ENCODE measurements at places on chromosomes 1 and 21.

DNA sequence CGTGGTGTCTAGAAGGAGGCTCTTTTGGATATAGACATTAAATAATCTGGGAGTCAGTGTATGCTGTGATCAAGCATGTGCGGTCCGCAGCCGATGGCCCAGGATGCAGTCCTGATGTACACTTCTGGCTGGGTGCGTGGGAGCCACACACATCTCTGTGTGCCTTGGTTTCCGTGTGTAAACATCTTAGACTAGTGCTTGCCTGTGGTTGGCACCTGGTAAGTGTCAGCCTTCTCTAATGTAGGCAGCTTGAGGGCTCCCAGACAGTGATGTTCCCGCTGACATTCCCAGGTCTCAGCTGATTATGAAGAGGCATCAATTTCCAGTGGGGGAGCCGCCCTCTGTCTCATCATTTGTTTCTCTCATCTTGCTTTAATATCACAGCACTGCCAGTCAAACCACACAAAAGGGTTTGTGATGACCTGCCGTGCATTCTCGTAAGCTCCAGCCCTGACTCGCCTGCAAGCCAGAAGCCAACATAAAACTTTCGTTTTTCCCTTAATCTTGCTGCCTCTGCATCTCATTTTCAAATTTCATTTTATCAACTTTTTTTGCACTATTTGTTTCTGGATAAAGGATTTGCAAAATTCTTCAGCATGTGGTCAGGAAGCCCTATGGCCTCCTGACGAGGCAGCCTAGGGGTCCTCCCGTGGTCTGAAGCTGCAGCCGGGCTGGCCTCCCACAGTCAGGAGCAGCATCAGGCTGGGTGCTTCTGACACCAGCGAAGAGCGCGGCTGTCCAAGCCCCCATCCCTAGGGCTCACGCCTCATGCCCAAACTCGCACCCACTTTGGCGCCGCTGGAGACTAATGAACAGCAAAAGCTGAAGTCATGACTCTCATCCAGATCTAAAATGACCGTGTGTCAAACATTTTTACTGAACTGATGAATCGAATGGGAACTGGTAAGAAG is 28.1 kb downstream of the PDE9A start:
- no peak for DNase-seq

DNA sequence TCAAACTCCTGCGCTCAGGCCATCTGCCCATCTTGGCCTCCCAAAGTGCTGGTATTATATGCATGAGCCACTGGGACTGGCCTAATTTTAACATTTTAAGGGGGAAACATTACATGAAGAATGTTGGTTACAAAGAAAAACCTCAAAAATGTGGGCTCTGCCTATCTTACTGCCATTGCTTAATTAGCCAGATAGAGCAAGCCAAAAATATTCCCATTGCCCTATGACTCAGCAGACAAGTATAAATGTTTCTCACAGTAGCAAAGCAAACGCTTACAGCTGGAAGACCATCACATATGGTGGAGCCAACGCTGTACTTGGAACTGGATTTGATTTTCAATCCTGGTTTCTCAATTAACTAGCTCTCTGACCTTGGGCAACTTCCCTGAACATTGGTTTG is 502.0 kb downstream of the SMYD3 start:
- no peak for DNase-seq

- peak; percentile 62 for DNase-seq
These were observed 610 bp downstream of the COL6A2 start for GRCh38 chr21:46098303-46099141.

DNA sequence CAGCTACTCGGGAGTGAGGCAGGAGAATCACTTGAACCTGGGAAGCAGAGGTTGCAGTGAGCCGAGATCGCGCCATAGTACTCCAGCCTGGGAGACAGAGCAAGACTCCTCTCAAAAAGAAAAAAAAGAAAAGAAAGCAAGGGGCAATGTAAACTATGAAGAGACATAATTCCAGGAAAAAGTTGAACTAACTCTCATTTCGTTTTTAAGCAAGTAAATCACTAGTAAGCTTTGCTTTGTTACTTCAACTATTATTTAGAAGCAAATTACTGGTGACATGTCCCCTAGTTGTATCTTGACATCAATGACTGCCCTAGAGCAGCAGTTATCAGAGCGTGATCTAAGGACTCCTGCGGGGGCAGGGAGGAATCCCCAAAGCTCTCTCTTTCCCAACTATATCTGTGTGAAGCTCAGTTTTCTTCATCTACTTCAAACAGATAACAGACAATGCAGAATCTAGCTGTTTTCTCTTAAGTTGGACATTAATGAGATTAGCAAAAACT is 18.7 kb downstream of the CLSTN1 start:
- no peak for DNase-seq

GRCh38 chr1:30756545-30757351 is 826 bp downstream of the LAPTM5 start:
- peak; percentile 94 for DNase-seq

DNA sequence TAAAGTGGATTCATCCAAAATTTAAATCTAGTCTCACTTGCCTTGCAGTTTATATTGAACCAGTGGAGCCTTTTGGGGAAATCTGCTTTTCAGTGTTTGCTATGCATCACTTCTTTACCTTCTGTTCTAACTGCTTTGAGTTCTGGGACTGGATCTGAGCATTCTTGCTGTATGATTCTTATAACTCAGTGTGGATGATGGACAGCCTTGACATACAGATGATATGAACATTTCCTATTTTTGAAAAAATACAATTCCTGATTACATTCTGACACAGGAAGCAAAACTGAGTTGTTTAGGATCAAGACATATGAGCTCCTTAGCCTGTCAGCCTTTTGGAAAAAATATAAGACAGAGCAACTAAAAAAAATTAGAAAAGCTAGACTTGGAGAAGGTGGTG is 115.2 kb downstream of the DISP1 start:
- no peak for DNase-seq

DNA sequence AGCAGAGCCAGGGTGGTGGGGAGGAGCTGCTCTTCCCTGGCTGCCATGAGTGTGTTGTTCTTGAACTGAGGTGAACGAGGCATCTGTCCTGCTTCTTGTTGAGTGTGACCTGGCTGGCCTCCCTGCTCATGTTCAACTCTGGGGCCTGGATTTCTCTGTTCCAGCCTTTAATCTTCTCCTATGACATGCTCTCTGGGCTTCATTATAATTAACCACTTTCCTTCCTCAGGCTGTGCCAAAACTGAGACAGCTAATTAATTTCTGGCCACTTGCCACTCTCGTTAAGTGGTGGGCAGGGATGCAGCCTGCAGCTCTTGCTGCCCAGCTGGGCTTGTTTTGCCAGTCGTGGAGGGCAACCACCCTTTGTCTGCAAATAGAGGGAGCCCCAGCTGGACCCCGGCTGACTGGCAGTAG is 23.3 kb downstream of the OPRD1 start:
- DNase-seq, result no peak

- DNase-seq, result no peak
These were observed 12.7 kb downstream of the UBE2J2 start for GRCh38 chr1:1260843-1261560.

DNA sequence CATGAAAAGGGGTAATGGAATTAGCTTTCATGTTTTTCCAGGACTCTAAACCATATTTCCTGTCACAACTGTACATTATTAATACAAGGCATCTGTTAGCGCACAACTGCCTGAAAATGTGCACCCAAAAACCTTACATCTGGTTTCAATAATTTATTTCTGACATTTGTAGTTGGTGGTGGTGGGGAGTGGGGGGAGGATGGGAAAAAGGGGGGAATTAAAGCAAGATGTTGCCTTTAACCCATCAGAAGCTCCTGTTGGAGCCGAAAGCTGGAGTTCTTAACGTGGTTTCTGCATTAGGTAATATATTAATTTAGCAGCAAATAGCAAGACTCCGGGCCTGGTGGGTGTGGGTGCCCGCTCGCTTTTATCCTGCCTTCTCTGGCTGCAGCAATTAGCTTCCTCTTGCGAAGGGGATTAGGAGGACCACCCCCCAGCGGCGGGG is 36.9 kb upstream of the HHAT start:
- no peak for DNase-seq

- no peak for DNase-seq
These were observed 41.3 kb upstream of the PSEN2 start for GRCh38 chr1:226829105-226829504.

DNA sequence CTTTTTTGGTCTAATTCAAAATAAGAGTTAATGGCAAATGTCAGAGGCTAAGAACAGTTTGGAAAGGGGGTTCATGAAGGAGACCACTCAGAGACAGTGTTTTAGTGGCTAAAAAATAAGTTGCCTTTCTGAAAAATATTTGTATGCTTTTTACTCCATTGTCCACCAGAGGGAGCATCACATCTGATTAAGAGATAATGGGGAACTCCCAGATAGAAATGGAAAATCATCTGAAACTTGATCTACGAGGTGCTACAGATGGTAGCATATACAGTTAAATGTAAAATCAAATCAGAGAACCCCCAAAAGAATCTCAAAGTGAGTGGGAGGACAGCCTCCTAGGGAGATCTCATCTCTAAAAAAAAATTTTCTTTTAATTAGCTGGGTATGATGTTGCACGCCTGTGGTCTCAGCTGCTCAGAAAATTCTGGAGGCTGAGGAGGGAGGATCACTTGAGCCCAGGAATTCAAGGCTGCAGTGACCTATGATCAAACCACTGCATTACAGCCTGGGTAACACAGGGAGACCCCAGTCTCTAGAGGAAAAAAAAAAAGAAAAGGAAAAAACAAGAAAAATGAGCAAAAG is 9.7 kb downstream of the SMYD3 start:
- DNase-seq, result no peak

- no peak for DNase-seq
These were observed 1.9 kb upstream of the PTPRU start for GRCh38 chr1:29234471-29234870.

GRCh38 chr1:199472978-199473377 is 554.5 kb upstream of the NR5A2 start:
- DNase-seq, result no peak

DNA sequence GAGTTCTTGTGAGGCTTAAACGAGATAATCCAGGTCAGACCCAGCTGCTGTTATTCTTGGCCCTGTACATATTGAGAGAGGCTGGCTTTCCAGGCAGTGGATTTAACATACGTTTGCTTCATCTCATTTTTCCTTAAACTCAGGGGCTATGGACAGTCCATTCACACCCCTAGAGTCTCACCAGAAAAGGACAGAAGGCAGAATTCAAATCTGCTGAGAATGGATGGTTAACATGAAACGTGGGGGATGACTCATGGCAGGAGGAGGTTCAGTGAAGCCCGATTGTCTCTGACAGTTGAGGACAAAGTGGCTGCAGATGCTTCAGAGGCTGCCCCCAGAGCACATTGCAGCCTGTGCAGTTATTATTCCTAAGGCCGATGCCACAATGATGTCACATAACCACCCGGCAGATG is 39.5 kb downstream of the TGFB2 start:
- no peak for DNase-seq

- DNase-seq, result no peak
These were observed 71.4 kb upstream of the GCLM start for GRCh38 chr1:93980320-93981273.

GRCh38 chr21:32403201-32403777 is 9.2 kb upstream of the EVA1C start:
- peak; percentile 1 for DNase-seq

GRCh38 chr1:19351873-19352272 is 39.7 kb downstream of the SLC66A1 start:
- no peak for DNase-seq

DNA sequence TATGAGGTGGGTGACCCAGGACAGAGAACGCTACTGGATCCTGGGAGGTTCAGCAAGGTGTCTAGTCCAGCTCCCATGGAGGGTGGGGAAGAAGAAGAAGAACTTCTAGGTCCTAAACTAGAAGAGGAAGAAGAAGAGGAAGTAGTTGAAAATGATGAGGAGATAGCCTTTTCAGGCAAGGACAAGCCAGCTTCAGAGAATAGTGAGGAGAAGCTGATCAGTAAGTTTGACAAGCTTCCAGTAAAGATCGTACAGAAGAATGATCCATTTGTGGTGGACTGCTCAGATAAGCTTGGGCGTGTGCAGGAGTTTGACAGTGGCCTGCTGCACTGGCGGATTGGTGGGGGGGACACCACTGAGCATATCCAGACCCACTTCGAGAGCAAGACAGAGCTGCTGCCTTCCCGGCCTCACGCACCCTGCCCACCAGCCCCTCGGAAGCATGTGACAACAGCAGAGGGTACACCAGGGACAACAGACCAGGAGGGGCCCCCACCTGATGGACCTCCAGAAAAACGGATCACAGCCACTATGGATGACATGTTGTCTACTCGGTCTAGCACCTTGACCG is 8.6 kb upstream of the PIGV start:
- DNase-seq, result no peak

- peak; percentile 70 for DNase-seq
These were observed 140.4 kb upstream of the ADGRL2 start for GRCh38 chr1:81660286-81660685.

DNA sequence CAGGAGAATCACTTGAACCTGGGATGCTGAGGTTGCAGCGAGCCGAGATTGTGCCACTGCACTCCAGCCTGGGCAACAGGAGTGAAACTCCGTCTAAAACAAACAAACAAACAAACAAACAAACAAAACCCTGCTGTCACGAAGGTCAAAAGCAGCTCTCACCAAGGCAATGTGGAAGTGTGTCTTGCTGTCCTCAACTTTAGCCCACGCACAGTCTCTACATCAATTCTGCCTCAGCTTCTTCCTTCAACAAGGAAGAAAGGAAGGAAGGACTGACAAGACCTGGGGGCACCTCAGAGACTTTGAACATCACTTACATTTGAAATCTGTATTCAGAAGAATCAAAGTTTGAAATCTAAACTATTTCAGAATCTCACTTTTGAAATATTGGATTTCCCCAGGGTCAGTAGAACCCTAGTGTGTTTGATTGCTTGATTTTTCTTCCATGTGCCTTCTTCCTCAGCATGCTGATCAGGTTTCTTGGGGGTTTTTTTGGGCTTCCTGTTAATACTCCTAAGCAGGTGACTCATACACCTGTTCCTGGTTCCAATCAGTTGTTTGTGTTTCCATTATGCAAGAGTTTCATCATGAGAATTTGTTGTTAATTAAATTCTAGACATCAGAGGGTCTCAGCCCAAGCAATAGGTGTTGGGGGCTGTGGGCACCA is 6.5 kb upstream of the CSTB start:
- no peak for DNase-seq

- no peak for DNase-seq
These were observed 32.4 kb downstream of the ITPKB start for GRCh38 chr1:226706684-226707083.

DNA sequence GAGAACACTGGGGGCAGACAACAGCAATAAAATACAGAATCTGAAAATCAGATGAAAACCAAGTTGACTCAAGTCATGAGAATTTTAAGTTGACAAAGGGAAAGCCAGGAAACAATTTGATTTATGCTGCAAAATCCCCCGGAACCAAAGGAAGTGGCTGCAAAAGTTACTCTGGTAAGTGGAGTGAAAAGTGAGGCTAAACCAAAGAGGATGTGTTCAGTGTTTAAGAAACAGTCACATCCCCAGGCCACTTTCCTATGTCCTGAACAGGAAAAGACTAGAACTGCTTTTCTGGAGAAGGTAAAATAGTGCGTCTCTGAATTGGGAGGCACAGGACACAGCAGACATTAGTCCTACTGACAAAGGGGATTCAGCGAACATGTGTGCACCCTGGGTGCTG is 5.9 kb downstream of the TARBP1 start:
- DNase-seq, result no peak

- DNase-seq, result no peak
These were observed 180.0 kb downstream of the ETS2 start for GRCh38 chr21:38985568-38986378.

All from islet precursor cell (in vitro differentiated cells).